ENCODE measurements at places on chromosomes 6 and 20.

- no peak for DNase-seq
These were observed 23.0 kb downstream of the CPNE1 start for GRCh38 chr20:35641743-35642142.

GRCh38 chr6:124993327-124993726 is 31.1 kb downstream of the RNF217 start:
- DNase-seq: no peak

DNA sequence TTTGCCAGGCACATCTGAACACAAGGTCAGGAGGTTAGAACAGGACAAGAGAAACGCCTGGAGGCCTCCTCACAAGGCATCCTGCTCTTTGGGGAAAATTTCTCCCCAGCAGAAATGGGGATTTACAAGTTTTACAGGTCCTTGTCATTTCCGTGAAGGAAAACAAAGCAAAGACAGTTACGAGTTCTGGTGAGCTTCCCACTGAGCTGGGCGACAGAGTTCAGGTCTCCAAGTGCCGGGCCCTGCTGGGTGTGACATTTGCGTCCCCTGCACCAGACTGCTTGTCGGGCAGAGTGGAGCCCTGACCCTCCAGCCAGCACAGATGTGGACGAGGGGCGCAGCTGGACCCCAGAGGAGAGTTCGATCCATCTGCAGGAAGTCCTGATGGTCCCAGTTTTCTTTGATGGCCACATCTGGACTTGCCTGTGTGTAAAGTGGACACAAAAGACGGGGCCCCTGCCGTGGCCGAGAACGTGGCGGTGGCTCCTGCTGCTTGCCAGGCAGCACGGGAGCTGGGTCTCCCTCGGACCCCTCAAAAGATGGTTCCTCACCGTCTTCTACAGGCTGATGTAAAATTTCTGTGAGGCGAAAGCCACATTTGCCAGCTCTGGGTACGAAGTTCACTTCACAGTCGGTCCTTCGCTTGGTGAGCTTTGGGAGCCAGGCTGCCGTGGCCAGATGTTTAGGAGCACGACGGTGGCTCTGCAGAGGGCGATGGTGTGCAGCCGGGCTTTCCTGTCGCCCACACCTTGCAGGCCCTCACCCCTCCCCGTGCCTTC is 5.2 kb upstream of the ADRM1 start:
- no peak for DNase-seq

DNA sequence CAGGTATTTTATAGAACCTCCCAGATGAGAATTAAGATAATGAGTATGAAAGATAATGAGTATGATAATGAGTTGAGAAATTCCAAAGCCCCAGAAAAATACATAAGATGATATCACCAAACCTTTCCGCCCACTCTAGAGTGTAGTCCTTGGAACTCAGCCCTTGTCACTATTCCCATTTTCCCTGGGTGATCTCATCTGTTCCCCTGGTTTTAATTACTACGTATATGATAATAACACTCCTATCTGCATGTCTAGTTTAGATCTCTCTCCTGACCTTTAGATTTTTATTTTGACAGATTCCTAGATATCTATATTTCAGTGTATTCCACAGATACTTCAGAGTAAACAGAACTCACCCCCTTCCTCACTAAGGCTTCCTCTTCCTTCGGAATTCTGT is 51.0 kb upstream of the ASIP start:
- no peak for DNase-seq

DNA sequence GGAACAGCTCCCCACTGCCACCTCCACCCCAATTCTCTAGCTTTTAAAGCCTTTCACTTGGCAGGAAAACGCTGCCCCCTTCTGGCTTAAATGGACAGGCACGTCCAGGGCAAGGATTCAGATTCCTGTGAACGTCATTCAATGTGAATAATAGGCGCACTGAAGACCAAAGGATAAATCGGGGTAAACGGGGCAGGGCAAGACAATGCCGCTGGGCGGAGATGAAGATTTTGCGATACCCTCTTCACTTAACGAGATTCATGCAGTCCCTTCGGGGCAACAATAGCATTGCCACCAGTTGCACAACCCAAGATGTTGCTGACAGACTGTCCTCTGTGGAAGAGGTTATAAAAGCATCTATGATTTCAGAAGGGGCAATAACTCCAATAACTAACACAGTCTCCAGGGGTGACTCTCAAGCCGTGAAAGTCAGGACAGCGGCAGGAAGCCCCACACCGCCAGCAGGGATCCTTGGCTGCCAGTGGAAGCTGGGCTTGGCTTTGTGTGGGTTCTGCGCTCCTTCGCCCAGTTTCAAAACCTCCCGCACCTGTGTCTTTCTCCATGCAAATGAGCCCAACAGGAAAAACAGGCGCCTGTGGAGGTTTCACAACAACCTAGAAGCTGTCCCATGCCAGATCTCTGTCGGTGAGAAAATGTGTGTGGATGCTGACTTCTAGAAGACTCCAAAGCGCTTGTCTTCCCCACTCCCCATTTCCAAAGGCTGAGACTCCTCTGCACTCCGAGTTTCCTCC is 291.8 kb downstream of the BMP7 start:
- DNase-seq: no peak

GRCh38 chr20:17029698-17030097 is 197.1 kb upstream of the PCSK2 start:
- DNase-seq: no peak

DNA sequence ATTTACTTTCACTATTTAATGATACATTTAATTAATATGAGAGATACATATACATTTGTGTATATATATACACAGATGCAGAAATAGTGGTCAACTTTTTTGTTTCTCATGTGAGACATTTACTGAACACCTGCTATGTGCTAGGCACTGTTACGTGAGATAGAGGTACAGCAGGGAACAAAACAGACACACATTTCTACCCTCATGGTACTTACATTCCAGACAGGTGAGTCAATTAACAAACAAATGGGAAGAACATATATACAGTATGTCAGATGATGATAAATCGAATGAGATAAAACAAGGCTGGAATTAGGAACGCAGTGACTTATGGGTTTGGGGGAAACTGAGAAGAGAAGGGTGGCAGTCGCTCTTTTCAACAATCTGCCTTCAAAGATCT is 5.1 kb downstream of the TFB1M start:
- no peak for DNase-seq

GRCh38 chr6:15615802-15616201 is 47.0 kb downstream of the DTNBP1 start:
- DNase-seq: no peak

DNA sequence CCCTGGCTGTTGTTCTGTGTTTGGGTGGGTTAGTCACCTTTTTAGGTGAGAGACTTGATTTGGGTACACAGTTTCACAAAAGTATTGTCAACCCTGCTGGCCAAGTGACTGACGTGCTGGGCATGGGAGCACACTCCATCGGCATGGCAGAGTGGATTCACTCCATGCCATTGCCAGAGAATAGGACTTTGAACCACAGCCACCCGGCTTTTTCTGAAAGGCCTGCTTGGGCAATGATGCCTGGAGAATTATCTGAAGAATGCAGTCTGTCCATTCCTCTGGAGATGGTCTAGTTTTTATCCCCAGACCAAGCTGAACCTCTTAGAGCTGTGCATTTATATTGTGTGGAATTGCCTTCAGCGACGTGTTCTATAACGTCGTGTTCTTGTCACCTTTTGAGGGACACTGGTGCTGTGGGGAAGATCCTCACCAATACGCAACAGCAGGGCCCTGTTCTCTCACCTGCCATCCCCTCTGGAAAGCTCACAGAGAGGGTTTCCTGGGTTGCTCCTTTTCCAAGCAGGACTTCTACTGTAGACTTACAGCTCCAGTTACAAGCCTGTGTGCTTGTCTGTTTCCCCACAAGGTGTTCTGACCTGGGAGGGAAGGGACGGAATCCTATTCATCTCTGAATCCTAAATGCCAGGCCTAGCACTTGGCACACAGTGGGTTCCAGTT is 183.4 kb upstream of the AKAP12 start:
- no peak for DNase-seq

DNA sequence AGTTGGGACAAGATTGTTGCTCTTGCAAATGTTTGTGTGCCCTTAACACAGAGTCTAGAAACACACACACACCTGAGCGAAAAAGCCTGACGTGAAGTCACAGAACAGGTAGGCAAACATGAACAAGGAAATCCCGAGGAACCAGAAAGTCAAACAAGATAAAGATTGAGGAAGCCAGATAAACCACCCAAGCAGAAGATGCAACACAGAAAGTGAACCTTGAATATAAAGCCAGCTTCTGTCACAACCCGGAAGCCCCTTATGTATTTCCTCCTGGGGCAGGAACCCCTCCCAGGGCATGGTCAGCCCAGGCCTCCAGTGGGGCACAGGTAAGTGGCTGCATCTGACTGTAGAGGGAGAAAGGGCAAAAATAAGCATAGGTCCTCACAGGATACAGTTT is 158.2 kb upstream of the SUPT3H start:
- no peak for DNase-seq

- no peak for DNase-seq
These were observed 3.7 kb upstream of the RAET1E start for GRCh38 chr6:149901444-149902140.

- DNase-seq: no peak
These were observed 21.9 kb upstream of the GCLC start for GRCh38 chr6:53566755-53567154.

DNA sequence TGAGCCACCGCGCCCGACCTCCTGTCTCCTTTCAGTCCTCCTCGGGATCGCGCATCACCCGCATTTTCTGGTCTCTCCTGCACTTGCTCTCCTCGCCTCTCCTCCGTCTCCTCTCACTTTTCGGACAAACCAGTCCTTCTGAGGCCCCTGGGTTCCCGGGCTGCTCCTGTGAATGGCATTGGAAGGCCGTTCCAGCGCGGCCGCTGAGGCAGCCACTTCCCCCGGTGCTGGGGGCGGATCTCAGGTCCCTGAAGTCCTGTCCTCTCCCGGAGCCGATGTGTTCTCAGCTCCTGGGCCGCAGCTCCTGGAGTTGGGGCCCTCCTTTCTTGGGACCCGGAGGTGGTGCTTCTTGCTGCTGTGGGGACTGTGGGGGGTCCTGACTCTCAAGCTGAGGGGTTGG is 803 bp downstream of the MICB start:
- DNase-seq: no peak

DNA sequence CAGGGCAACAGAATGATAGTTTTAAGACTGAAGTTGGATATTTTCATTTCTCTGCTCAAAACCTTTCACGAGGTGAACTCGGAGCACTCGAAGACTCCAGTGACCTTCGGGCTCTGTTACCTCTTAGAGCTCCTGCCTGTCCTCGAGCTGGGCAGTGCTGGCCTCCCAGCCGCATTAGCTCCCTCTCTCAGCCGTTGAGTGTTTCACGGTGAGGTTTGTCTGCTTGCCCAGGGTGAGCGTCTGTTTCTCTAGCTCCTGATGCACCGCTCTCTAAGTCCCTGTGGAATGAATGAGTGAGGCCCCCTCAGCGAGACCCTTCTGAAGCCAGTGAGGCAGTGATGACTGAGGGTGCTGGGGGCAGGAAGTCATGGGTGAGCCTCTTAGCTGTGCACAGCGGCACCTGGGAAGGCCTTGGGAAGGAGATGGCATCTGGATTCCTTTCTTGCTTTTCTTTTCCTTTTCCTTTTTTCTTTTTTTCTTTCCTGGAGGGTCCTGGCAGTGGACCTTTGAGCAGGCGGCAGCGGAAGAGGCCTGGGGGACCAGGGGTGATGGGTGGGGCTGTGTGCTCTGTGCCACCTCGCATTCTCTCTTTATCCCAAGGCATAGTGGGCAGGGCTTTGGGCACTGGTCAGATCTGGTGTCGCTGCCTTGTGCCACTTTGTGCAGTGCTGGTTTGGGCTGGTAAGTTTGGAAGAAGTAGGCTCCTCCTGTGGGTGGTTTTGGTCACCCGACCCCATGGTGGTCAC is 2.2 kb downstream of the PSMG4 start:
- DNase-seq: no peak

DNA sequence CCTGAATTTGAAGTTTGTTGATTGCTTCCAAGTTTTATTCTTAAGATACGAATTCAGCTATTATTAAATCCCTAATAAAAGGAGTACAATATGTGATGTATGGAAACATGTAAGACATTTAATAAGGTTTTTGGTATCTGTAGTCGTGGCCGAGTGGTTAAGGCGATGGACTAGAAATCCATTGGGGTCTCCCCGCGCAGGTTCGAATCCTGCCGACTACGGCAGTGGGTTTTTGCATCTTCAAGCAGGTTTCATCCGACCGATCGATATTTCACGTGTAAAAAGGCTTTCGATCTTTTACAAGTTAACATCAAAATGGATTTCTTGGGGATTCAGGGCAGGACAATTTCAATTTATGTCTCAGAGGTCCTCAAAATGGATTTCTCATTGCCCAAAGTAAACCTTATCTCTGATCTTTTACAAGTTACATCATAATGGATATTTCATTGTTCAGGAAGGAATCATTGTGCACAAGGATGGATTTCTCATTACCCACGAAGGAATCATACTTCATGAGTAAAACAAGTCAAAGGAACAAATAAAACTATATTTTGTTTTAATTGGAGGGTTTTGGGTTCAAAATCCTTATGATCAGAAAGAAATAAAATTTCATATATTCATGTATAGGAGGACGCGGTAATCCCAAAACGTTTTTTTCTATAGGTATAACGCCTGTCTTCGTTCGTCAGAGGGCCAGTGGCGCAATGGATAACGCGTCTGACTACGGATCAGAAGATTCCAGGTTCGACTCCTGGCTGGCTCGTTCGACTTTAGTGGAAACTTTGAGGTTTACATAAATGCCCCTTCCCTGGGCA is 37.3 kb upstream of the BTN3A2 start:
- peak; percentile 64 for DNase-seq

GRCh38 chr20:3755814-3756480 is 11.6 kb downstream of the ADISSP start:
- no peak for DNase-seq

DNA sequence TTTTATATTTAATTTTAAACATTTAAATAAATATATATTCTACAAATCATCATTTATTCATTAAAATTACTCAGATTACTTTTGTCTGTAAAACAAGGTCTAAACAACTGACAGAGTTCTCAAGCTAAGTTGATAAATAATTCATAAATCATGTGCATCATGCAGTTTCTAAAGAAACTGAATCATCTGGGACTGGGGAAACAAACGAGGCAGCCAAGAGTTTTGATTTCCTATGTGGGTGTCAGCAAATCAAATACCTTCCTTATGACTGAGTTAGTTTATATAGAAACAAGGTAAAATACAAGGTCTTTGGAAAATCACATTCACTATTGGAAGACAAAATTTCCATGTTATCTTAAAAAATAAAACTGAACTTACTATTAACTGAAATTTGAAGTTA is 149.9 kb upstream of the BEND6 start:
- no peak for DNase-seq

- DNase-seq: no peak
These were observed 618.5 kb downstream of the C6orf118 start for GRCh38 chr6:164690702-164691500.

GRCh38 chr20:43940518-43941225 is 26.0 kb downstream of the TOX2 start:
- no peak for DNase-seq

DNA sequence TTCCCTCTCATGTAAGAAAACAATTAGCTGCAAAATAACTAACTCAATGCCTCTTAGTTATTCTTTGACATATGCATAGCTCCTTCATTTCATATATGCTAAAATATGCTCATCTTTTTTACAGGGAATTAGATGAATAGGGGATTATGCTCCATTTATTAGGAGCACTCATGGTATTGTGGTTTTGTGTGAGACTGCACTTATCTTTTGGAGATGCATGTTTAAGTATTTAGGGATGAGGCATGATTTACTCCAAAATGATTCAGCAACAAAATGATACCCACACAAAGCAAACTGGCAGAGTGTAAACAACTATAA is 8.8 kb downstream of the BNIP5 start:
- DNase-seq: no peak
